ENCODE measurements at places on chromosomes 2 and 18. TPM values are rescaled to one million over a fixed set of nuclear protein-coding genes. Genes with fewer than 3 reads are reported as not detected.

- no peaks in the 10 kb centered on the region for H3K36me3 ChIP-seq
- H3K27me3 ChIP-seq, result no peaks in the 10 kb centered on the region
- H3K4me3 ChIP-seq, result no peak overlapping the region
These were observed 42.6 kb upstream of the RNF152 start for GRCh38 chr18:61935362-61935761.

The INPP5D gene
- 127 TPM for total RNA-seq

DNA sequence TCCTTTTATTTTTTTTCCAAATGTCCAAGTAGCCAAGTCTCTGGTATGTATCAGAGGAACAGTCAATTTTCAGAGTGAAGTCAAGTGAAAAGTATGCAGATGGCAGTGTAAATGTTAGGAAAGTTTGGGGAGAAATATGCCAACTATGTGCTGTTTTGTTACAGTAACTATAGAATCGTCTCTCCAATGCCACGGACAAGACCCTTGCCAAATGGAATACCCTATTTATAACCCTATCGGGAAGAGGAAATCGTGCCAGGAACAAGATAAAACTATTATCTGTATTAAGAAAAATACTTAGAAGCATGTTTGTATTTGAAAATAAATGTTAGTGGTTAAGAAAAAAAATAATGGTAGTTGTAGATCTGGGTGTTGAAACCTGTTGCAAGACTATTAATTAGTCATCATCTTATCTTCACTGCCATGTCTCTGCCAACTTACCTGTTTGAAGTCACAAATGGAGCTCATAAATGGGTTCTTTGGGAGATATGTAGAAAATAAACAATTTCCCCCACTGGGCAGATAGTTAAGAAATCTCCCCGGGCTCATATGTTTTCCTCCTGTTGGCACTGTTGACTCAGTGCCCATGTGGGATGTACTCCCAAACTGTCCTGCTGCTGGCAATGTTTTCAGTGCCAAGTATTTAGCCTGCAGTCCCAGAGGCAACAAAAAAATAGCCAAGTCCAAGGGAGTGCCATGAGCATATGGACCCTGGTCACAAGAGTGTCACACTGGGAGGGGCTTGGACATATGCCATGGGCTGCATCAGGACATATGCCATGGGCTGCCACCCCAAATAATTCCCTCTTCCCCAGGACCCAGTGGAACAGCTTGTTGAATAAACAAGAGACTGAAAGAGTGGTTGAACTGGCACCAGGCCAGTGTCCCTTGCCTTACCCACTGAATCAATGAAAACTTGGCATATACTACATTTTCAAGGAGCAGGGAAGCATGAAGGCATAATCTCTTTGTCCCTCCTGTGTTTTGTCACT lies 366.9 kb downstream of the OSR1 start:
- no peaks in the 10 kb centered on the region for H3K27me3 ChIP-seq
- H3K36me3 ChIP-seq, result no peaks in the 10 kb centered on the region
- no peak overlapping the region for H3K4me3 ChIP-seq
- no peak overlapping the region for H3K27ac ChIP-seq
- H3K4me1 ChIP-seq, result no peaks in the 10 kb centered on the region
- no peak for DNase-seq

GRCh38 chr2:145615626-145616025 lies 1095.7 kb upstream of the ZEB2 start:
- H3K27ac ChIP-seq, result no peak overlapping the region
- no peaks in the 10 kb centered on the region for H3K36me3 ChIP-seq
- no peaks in the 10 kb centered on the region for H3K27me3 ChIP-seq
- no peaks in the 10 kb centered on the region for H3K4me1 ChIP-seq

The LRRTM4 gene
- not detected for total RNA-seq

GRCh38 chr2:160650196-160651118 lies 156.8 kb upstream of the RBMS1 start:
- peaks cover 22% of the 10 kb centered on the region for H3K4me1 ChIP-seq
- H3K27me3 ChIP-seq, result no peaks in the 10 kb centered on the region

GRCh38 chr2:151156431-151156830 lies 105.2 kb downstream of the RBM43 start:
- H3K4me1 ChIP-seq, result no peaks in the 10 kb centered on the region
- H3K36me3 ChIP-seq, result no peaks in the 10 kb centered on the region
- DNase-seq, result no peak
- H3K27me3 ChIP-seq, result peaks cover 5% of the 10 kb centered on the region
- H3K27ac ChIP-seq, result no peak overlapping the region

DNA sequence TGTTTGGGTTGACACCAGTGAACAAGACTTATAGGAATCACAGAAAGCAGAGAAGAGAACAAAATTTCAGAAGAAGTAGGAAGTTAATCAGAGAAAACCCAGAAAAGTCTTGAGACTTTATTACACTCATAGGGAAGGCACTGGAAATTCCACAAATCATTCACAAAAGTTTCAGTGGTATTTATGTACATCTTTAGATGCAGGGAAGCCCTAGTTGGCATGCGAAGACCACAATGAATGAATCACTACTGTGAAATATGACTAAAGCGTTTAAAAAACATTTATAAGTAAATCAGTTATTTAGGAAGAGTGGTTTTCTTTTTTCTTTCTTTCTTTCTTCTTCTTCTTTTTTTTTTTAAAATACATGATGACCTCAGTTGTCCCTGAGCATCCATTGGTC lies 105.1 kb downstream of the NUP35 start:
- no peaks in the 10 kb centered on the region for H3K4me1 ChIP-seq
- DNase-seq, result no peak
- H3K4me3 ChIP-seq, result no peak overlapping the region
- H3K27ac ChIP-seq, result no peak overlapping the region
- no peaks in the 10 kb centered on the region for H3K27me3 ChIP-seq

DNA sequence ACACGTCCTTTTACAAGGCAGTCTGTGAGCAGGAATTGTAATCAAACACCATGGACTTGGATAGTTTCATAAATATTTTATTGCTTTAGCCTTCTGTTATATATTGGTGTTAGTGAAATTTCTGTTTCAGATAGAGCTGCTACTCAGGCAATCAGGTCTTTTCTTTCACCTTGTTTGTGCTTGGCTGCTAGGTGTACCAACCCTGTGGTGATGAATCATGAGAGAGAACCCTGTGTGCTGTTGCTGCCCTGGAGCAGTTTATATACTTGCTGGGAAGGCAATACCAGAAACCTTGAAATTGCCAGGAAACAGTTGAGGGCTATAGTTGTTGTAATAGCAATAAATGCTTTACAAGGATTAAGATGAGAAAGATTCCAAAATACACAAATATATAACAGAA lies 84.5 kb downstream of the FSHR start:
- H3K4me1 ChIP-seq, result no peaks in the 10 kb centered on the region
- H3K27me3 ChIP-seq, result no peaks in the 10 kb centered on the region
- no peak overlapping the region for H3K4me3 ChIP-seq
- no peak for DNase-seq
- H3K36me3 ChIP-seq, result no peaks in the 10 kb centered on the region

- peak overlapping the region; percentile 23 for H3K4me3 ChIP-seq
- peaks cover 38% of the 10 kb centered on the region for H3K4me1 ChIP-seq
- H3K27ac ChIP-seq, result peak overlapping the region; percentile 57
- H3K36me3 ChIP-seq, result no peaks in the 10 kb centered on the region
These were observed 16.3 kb downstream of the PCBP1 start for GRCh38 chr2:70103531-70104061.

- no peaks in the 10 kb centered on the region for H3K4me1 ChIP-seq
- no peak overlapping the region for H3K27ac ChIP-seq
- no peaks in the 10 kb centered on the region for H3K36me3 ChIP-seq
- no peak overlapping the region for H3K4me3 ChIP-seq
These were observed 91.5 kb upstream of the PARD3B start for GRCh38 chr2:204453730-204454167.

- H3K27me3 ChIP-seq, result no peaks in the 10 kb centered on the region
- no peak overlapping the region for H3K4me3 ChIP-seq
- no peak for DNase-seq
- no peaks in the 10 kb centered on the region for H3K4me1 ChIP-seq
- no peak overlapping the region for H3K27ac ChIP-seq
These were observed 364.7 kb downstream of the GPD2 start for GRCh38 chr2:156800781-156801361.

DNA sequence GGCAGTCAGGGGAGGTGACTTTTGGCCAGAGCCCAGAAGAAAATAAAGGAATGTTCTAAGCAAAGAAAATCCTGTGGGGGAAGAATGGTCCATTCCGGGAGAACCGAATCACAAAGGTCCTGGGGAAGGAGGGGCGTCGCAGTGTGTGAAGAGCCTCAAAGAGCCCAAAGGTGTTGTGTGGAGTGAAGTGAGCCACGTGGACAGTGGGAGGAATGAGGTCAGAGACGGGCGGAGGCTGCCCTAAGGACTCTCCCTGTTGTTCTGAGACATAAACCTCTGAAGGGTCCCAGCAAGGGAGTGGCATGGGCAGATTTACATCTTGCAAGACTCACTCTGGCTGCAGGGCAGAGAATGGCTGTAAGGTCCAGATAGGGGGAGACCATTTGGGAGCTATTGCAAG lies 91.3 kb upstream of the SEC11C start:
- no peaks in the 10 kb centered on the region for H3K36me3 ChIP-seq
- H3K27ac ChIP-seq, result no peak overlapping the region
- no peak for DNase-seq
- H3K27me3 ChIP-seq, result no peaks in the 10 kb centered on the region

DNA sequence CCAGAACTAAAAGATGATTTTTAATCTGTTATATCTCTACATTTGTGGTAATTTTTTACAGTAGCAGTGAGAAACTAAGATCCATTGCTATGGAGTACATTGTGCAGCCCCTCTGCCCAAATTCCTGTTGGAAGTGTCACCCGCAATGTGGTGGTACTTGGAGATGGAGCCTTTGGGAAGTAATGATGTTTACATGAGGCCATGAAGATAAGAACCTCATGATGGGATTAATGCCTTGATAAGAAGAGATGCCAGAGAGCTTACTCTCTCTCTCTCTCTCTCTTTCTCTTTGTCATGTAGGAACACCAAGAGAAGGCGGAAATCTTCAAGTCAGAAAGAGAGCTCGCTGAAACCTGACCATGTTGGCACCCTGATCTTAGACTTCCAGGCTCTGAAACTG lies 535.4 kb downstream of the PID1 start:
- H3K27ac ChIP-seq, result no peak overlapping the region
- no peaks in the 10 kb centered on the region for H3K36me3 ChIP-seq
- H3K27me3 ChIP-seq, result no peaks in the 10 kb centered on the region
- no peak overlapping the region for H3K4me3 ChIP-seq
- DNase-seq, result no peak

GRCh38 chr18:58640891-58641610 lies 12.2 kb upstream of the ALPK2 start:
- no peaks in the 10 kb centered on the region for H3K27me3 ChIP-seq
- no peak overlapping the region for H3K4me3 ChIP-seq
- no peak overlapping the region for H3K27ac ChIP-seq
- DNase-seq, result no peak
- peaks cover 6% of the 10 kb centered on the region for H3K4me1 ChIP-seq
- H3K36me3 ChIP-seq, result no peaks in the 10 kb centered on the region

GRCh38 chr18:69172046-69172445 lies 228.6 kb upstream of the DOK6 start:
- H3K4me3 ChIP-seq, result no peak overlapping the region
- H3K4me1 ChIP-seq, result no peaks in the 10 kb centered on the region
- no peaks in the 10 kb centered on the region for H3K27me3 ChIP-seq
- H3K27ac ChIP-seq, result no peak overlapping the region
- H3K36me3 ChIP-seq, result no peaks in the 10 kb centered on the region
- no peak for DNase-seq

The VSNL1 gene
- not detected for total RNA-seq

DNA sequence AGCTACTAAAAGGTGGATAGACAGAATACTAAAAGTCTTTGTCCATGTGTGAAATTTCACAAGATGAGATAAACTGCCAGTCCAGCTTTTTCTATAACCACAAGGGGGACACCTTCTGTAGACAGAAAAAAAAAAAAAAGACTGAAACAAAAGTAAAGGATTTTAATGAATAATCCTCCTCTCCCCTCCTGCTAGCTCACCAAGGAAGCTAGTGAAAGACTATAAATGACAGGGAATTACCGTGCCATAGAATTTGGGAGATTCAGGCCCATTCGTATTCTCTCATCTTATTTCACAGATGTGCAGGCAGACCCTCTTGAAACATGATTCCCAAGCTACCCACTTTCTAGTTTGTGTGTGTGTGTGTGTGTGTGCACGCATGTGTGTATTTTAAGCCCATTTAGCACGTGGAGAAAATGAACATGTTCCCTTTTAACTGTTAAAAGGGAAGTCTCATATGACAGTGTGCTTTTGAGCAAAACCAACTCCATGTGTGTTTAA lies 36.3 kb upstream of the SLC8A1 start:
- H3K4me1 ChIP-seq, result no peaks in the 10 kb centered on the region
- no peak for DNase-seq
- H3K4me3 ChIP-seq, result no peak overlapping the region
- no peak overlapping the region for H3K27ac ChIP-seq
- no peaks in the 10 kb centered on the region for H3K27me3 ChIP-seq

The LRP1B gene
- total RNA-seq, result not detected

The ACKR3 gene
- 4.2 TPM for total RNA-seq

The ACMSD gene
- not detected for total RNA-seq

- H3K4me3 ChIP-seq, result no peak overlapping the region
- no peaks in the 10 kb centered on the region for H3K4me1 ChIP-seq
- no peak for DNase-seq
- no peak overlapping the region for H3K27ac ChIP-seq
These were observed 216.9 kb upstream of the VWC2L start for GRCh38 chr2:214193943-214194342.

DNA sequence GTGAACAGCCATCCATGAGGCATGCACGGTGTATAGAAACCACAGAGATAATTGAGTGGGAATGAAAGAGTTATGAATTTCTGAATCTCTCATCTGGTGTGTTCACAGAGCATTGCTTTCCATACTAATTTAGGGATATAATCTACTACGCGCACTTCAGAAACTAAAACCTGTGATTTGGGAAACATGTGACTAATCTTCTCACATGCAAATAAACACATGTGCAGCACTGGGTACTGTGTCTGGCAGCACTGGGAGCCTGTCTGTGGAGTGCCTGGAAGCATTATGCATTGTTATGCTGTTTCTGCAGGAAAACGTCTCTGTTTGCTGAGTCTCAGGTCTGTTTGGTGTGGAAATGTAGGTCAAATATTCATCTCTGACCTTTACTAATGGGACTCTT lies 287.3 kb downstream of the CMPK2 start:
- no peaks in the 10 kb centered on the region for H3K27me3 ChIP-seq
- no peak for DNase-seq
- no peaks in the 10 kb centered on the region for H3K36me3 ChIP-seq
- no peak overlapping the region for H3K27ac ChIP-seq

- no peaks in the 10 kb centered on the region for H3K36me3 ChIP-seq
- H3K27me3 ChIP-seq, result no peaks in the 10 kb centered on the region
- no peak overlapping the region for H3K4me3 ChIP-seq
- no peaks in the 10 kb centered on the region for H3K4me1 ChIP-seq
These were observed 24.9 kb downstream of the CLK1 start for GRCh38 chr2:200839513-200839912.

GRCh38 chr2:160491911-160492371 lies 1.7 kb downstream of the RBMS1 start:
- peaks cover 58% of the 10 kb centered on the region for H3K4me1 ChIP-seq
- H3K27me3 ChIP-seq, result no peaks in the 10 kb centered on the region
- H3K27ac ChIP-seq, result peak overlapping the region; percentile 81
- DNase-seq, result no peak
